ENCODE measurements at places on chromosomes 11 and 22. TPM values are rescaled to one million over a fixed set of nuclear protein-coding genes. Genes with fewer than 3 reads are reported as not detected.

DKK3 gene
- polyA plus RNA-seq, result 20.2 TPM

SLN gene
- polyA plus RNA-seq, result 0.90 TPM

KIF18A gene
- polyA plus RNA-seq, result 0.10 TPM

GTPBP1 gene
- 20.9 TPM for polyA plus RNA-seq

WDR74 gene
- 37.5 TPM for polyA plus RNA-seq

APOA5 gene
- polyA plus RNA-seq, result not detected

OR4D10 gene
- polyA plus RNA-seq, result not detected

KBTBD4 gene
- 6.9 TPM for polyA plus RNA-seq

MFNG gene
- 19.0 TPM for polyA plus RNA-seq

ZBTB16 gene
- 43.1 TPM for polyA plus RNA-seq

OR10S1 gene
- polyA plus RNA-seq, result not detected

TRIM49 gene
- polyA plus RNA-seq, result not detected

IFT27 gene
- 15.6 TPM for polyA plus RNA-seq

SCUBE2 gene
- 72.2 TPM for polyA plus RNA-seq

MCHR1 gene
- polyA plus RNA-seq, result not detected

RASD2 gene
- polyA plus RNA-seq, result 1.1 TPM

TMPRSS13 gene
- 0.04 TPM for polyA plus RNA-seq

SLC25A45 gene
- 7.2 TPM for polyA plus RNA-seq

NF2 gene
- 8.3 TPM for polyA plus RNA-seq

OR10V1 gene
- not detected for polyA plus RNA-seq

RIMBP3C gene
- polyA plus RNA-seq, result not detected

CNGA4 gene
- 0.18 TPM for polyA plus RNA-seq
